ENCODE measurements at places on chromosomes 16 and 17. TPM values are rescaled to one million over a fixed set of nuclear protein-coding genes. Genes with fewer than 3 reads are reported as not detected.
A peak's percentile ranks its signal among the peaks of the same experiment; 100 is the strongest.

GRCh38 chr17:10956821-10957220 lies 118.9 kb upstream of the PIRT start:
- DNase-seq = no peak

KCNJ2 gene
- 17.6 TPM for total RNA-seq

RNU2-1 gene
- total RNA-seq = 4,822 TPM

DNA sequence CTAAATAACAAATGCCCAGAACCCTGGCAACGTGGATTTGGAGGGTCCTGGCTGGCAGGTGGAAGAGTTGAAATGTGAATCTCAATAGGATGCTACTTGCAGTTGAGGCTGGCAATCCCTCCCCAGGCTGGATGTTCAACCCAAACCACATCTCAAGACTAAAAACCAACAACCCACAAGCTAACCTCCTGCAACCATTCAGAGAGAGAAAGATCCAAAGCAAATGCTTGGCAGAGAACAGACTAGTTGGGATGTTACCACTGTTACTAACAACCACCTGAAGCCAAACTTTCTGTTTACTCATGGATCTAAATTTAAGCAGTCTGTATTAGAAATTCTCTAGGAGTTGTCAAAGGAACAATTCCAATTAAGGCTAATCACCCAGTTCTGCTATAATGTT lies 27.9 kb downstream of the SMG6 start:
- DNase-seq = no peak

INCA1 gene
- total RNA-seq = 1.9 TPM

- peak; percentile 11 for DNase-seq
These were observed 552.7 kb upstream of the PSMD7 start for GRCh38 chr16:73743665-73744496.

DNA sequence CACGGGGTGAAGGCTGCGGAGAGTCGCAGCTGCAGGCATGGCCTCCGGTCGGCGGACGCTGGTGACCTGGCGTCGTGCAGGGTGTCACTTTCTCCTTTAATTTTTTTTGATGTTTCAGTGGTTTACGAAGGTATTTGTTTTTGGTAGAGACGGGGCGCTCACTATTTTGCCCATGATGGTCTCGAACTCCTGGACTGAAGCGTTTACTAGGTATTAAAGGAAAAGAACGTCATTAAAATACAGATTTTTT lies 17.1 kb downstream of the ZNF213 start:
- DNase-seq = no peak

- no peak for DNase-seq
These were observed 18.7 kb downstream of the TNS4 start for GRCh38 chr17:40482722-40483121.

DNA sequence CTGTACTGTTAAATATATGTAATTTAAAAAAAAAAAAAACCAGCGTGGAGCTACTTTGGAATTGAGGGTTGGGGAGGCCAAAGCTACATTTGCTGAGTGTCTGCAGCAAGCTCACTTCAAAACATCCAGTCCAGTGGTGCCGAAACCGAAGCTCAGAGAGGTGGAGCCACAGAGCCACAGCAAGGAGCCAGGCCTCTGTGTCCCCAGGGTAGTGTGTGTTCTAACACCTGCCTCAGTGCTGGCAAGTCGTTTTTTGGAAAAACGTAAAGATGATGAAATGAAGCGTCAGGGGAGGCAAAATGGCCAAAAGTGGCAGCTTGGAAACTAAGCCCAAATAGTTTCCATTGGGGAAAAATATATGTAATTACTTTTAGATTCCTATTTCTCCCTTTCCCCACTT lies 36.1 kb upstream of the MRC2 start:
- DNase-seq = no peak

MVP gene
- total RNA-seq = 578 TPM

GRCh38 chr17:82496529-82497434 lies 22.8 kb upstream of the FOXK2 start:
- peak; percentile 98 for DNase-seq

TSR3 gene
- 54.4 TPM for total RNA-seq

DNA sequence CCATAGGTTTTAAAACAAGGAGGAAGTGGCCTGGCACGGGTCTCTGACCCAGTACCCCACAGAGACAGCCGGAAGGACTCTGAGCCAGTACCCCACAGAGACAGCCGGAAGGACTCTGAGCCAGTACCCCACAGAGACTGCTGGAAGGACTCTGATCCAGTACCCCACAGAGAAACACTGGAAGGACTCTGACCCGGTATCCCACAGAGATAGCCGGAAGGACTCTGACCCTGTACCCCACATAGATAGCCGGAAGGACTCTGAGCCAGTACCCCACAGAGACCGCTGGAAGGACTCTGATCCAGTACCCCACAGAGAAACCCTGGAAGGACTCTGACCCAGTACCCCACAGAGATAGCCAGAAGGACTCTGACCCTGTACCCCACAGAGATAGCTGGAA lies 49.0 kb downstream of the TRARG1 start:
- no peak for DNase-seq

ATF7IP2 gene
- total RNA-seq = 8.2 TPM

CEP295NL gene
- total RNA-seq = 1.3 TPM

DNA sequence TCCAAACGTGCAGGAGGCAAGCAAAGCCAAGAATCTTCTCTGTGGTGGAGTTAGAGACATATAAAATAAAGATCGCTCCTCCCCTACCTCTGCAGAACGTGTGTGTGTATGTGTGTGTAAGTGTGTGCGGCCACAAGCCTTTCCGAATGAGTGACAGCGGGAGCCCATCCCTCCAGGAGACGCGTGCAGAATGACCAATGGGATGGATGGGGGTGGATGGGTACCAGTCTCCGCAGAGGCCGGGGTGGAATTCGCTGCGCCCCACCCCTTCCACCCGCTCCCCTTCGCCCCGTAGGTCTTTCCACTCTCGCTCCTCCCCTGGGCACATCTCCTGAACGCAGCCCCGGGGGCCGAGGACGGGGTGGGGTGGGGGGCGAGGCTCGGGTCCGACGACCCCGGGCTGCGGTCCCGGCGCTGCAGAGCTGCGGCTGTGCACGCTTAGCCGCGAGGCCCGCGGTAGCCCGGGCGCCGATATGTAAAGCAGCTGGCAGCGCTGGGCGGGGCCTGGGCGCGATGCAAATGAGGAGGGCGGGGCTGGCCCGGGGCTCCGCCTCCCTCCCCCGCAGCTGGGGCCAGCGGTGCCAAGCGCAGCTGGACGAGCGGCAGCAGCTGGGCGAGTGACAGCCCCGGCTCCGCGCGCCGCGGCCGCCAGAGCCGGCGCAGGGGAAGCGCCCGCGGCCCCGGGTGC lies at the start of gene PRKCB:
TSS of gene PRKCB (plus strand) at position 594 of the 688 bp plus-strand sequence.
- DNase-seq = peak; percentile 80

- no peak for DNase-seq
These were observed 16.0 kb upstream of the LHX1 start for GRCh38 chr17:36921095-36921851.

SOCS1 gene
- 4.7 TPM for total RNA-seq

GRCh38 chr16:82630688-82631087 lies 3.9 kb downstream of the CDH13 start:
- DNase-seq = no peak

STH gene
- total RNA-seq = not detected

DNA sequence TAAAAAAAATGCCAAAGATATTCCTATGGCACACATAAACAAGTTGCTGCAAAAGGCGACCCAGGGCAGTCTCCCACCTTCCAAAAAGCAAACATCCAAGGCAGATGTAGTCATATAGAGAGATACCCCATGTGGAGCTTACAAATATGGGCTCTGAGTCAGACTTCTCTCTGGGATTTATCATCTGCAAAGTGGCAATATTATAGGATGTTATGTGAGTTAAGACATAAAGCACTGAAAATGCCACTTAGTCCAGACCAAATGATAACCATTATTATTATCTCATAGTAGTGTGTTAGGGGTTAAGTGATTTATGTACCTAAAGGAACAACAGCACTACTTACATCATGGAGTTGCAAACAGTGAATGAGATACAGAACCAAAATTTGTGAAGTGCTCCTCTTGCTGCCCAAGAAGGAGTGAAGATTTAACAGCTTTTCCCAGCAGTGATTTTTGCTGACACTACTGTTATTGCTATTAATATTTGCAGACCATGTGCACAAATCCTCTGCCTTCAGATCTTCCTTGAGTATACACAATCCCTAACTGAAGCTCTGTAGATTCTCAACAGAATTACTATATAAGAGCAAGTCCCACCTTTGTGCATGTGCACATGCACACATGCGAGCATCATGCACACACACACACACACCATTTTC lies 560.0 kb upstream of the SALL1 start:
- DNase-seq = no peak

DNA sequence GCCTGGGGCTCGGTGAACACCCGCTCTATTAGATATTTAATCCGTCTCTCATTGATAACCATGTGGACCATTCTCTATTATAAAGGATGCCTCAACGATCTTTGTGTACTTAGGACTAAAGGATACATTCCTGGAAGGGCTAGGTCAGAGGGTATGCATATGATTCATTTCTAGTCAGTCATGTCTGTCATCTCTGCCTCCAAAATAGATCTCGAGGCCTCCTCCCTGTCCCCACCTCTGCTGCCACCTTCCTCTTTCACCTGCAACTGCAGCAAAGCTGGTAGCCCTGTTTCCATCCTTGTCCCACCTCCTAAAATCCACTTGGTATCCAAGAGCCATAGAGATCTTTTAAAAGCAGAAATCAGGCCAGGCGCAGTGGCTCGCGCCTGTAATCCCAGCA lies 121.5 kb downstream of the KATNIP start:
- DNase-seq = no peak

SMARCD2 gene
- 75.8 TPM for total RNA-seq

RNF112 gene
- 4.6 TPM for total RNA-seq

DNA sequence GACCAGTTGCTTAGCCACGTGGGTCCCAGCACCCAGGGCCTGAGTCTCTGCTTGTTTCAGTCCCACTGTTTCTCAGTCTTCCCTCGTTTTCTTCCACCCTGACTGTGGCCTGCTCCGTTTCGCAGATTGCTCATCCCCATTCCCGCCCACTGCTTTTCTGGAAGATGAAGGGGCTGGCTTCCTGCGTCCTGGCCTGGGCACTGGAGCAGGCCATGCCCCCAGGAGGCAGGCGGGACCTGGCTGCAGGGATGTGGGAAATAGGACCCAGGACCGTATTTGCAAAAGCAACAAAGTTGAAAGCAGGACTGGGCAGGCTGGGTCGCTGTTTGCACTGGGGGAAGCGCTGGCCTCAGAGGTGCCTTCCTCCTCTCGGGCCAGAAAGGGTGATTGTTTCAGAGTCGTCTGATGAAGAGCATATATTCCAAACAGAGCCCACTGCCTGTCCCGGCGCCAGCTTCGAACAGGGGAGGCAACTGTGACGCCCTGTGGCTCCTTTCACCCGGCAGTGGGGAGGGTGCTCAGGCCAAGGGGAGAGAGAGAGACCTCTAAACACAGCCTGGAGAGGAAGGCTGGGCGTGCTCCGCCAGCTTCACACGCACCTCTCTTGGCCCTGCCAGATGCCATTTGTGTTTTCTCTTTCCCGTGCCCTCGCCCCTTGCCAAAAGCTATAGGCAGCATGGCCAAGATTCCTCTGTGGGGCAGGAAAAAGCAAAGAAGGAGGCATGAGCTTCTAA lies 108.6 kb downstream of the CMIP start:
- no peak for DNase-seq

TPSG1 gene
- total RNA-seq = 60.7 TPM

RPA1 gene
- total RNA-seq = 57.2 TPM

HOXB6 gene
- 39.3 TPM for total RNA-seq

HSPB9 gene
- not detected for total RNA-seq

DNA sequence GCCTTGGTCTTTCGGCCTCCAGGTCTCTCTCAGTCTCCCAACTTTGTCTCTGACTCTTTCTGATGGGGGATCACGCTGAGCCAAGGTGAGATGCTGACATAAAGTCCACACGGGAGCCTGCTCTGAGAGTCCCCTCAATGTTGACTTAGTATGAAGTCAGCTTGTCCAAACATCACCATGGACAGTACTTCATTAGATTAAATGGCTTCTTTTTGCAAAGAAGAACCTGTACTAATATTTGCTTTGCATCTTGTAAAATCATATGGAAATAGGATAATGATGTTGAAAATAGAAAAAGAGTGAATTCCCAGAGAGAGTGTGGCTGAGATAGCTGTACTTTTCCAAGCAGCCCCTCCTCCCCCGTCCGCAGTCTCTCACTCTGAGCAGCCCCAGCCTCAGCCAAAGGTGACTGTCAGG lies 56.7 kb upstream of the SIAH1 start:
- no peak for DNase-seq

- no peak for DNase-seq
These were observed 5.0 kb upstream of the STH start for GRCh38 chr17:45993962-45994627.

PPP1R1B gene
- 404 TPM for total RNA-seq

GRCh38 chr16:7990626-7991260 lies 599.6 kb downstream of the TMEM114 start:
- no peak for DNase-seq

GRCh38 chr16:88356727-88357199 lies 26.0 kb upstream of the ZNF469 start:
- DNase-seq = no peak

GRCh38 chr17:78304549-78305037 lies 55.3 kb downstream of the SOCS3 start:
- DNase-seq = no peak

DNA sequence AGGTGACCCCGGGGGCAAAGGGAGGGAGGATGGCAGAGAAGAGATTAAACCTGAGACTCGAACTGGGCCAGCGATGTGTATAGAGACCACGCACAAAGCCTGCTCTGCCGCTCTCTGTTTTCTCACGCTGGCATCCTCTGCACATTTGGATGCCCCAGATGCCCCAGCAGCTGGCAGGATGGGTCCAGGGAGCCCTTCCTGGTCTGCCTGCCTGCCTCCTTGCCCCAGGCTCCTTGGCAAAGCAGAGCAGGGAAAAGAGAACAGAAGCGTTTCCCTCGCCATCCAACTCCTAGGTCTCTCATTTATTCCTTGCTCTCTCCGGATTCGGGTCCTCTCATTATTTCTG lies 5.2 kb upstream of the PIPOX start:
- DNase-seq = no peak

- DNase-seq = peak; percentile 27
These were observed 2.7 kb downstream of the C16orf89 start for GRCh38 chr16:5062790-5063765.

DNA sequence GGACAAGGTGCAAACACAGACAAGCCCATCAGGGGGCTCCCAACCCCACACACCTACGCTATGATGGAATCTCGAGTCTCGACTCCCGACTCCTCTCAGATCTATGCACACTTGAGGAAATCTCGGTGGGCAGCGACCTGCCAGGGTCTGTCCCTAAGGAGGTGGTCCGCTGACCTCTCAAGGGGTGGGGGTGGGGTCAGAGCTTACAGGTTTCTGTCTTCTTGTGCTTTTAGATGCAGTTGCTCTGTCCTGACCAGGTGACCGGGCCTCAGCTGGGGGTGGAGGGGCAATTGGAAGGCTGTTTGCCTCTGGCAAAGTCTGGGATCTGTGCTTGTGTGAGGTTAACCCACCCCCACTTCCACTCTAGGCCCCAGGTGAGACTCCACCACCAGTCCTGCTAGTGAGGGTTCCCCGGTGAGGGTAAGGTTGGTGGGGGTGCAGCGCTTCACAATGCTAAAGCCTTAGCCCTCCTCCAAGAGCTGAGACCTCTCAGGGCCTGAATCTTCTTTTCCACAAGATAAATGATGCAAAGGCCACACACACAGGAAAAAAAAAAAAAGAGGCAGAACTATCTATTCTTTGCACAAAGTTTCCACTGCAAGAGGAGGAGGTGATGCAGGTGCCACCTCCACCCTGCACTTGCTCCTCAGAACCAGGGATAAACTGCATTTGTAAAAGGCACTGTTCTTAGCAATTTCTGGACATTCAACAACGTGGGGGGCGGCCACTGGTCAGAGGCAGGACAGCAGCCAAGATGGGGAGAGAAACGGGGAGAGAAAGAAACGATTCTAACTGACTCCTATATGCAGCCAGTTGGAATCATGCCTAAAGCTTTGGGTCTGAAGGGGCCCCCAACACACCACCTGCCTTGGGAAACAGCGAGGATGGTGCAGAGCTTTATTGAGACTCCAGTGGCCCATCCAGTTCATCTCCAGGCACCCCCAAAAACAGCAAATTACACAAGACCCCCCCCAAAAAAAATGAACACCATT lies 4.1 kb downstream of the CISD3 start:
- no peak for DNase-seq

Measured in left colon (tissue), 2 donors.